Activated naive CD4-positive, alpha-beta T cell (primary cell): ENCODE measurements at places on chromosomes 2 and 18.

DNA sequence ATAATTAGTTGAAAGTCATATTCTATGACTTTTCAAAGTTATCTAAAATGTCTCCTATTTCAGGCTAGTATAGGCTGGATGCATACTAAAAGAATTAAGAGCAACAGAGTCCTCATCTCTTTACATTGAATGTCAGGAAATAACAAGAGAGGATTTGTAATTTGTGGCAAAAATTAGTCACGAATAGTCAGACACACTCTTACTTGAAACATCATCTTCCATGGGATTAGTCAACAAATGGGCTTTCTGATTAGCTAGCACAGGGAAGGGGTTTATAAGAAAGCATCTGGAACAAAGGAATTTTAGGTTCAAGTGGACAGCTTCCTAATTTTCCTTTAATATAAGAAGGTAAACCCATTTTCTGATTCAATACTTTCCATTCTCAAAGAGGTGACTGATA is 330.3 kb upstream of the MEX3C start:
- no peak for DNase-seq

GRCh38 chr18:78363556-78364387 is 615.8 kb upstream of the SALL3 start:
- no peak for DNase-seq

DNA sequence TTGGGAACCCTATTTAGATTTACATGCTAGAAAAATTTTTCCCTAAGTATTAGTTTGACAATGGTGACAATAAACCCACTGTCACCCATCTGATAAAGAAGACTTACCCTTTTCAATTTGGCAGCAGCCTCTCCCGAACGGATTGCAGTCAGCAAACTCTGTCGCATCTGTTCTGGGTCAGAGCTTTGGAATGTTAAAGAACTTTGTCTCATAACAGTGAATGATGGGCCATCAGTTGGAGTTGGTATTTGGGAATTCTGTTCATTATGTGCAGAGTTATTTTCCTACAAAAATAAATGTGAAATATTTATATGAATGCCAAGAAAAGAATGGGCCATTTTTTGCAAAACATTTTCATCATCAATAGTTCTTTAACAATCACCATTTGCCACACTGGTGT is 70.8 kb upstream of the GRB14 start:
- no peak for DNase-seq

GRCh38 chr18:69684789-69685188 is 262.9 kb downstream of the CD226 start:
- DNase-seq, result no peak

DNA sequence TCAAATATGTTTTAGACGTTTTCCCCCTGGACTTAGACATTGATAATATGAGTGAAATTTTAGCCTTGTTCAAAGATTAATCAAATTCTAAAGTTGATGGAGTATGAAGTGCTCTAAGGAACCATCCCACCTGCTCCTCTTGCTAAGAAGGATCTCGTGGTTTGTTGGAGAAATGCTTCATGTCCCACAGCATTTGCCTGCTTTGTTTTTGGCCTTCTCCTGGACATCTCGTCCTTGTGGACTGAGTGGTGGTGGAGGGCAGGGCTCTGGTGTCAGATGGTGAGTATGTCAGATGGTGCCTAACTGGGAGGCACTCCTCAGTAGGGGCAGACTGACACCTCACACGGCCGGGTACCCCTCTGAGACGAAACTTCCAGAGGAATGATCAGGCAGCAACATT is 39.7 kb upstream of the KCNE4 start:
- no peak for DNase-seq

DNA sequence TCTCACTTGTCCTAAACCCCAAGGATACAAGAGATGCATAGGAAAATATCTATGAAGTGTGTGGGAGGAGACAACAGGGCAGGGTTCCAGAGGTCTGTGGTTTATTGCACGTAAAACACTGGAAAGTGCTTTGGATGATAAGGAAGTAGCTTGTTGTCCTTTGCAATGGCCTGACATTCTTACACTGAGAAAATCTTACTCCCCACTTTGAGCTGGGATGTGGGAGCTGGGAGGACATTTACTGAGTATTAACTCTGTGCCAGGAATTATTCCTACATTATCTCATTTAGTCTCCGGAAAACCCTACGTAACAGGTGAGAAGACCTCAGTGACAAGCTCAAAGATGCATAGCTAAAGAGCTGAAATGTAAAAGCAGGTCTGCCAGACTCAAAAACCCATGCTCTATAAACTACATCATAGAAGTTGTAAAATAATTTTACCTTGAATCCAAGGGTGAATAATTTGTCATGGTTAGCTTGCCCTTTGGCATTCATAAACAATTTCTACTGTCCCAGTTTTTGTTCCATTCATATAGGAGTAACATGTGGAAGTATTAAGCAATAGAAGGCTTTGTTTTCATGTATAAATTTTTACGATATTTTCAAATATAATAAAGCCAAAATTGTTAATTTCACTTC is 9.2 kb upstream of the GALNT3 start:
- no peak for DNase-seq

- DNase-seq, result no peak
Observed at GRCh38 chr18:7577706-7578105, 10.6 kb downstream of the PTPRM start.

DNA sequence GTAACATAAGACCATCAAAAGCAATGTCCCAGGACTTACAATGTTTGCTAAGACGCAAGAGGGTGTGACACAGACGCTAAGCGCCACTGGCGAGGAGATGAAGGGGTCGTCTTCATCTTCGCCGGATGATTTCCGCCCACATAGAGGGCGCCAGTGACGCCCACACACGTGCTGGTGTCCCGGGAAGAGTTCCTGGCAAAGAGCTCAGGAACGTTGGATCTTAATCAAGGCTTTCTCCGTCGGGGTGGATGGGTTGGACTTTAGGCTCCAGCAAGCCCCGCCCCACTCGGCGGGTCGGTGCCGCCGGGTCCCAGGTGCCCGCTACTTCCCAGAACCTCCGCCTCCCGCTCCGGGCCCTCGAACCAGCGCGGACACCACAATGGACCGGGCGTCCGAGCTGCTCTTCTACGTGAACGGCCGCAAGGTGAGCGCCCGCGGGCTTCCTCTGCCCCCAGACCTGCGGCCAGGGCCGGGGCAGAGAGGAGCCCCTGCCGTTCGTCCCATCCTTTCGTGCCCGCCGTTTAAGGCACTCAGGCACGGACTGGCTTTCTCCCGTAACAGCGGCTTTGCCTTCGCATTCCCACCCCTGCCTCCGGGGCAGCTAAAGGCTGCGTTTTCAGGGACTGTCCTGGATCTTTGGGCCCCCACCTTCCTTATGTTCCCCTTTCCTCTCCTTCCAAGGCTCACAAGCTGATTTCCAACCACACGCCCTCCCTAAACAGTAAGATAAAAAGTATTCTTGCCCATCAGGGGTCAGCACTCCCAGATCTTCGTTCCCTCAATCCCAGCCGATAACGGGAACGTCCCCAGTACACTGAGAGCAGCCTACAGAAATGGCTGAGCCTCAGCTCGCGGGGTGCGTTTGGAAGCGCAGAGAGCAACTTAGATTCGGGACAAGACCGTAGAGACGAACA is at the start of gene AOX1:
AOX1 (plus strand) TSS at position 285 of the 914 bp plus-strand sequence; CDS start at position 380, 95 bp downstream.
- DNase-seq, result no peak

DNA sequence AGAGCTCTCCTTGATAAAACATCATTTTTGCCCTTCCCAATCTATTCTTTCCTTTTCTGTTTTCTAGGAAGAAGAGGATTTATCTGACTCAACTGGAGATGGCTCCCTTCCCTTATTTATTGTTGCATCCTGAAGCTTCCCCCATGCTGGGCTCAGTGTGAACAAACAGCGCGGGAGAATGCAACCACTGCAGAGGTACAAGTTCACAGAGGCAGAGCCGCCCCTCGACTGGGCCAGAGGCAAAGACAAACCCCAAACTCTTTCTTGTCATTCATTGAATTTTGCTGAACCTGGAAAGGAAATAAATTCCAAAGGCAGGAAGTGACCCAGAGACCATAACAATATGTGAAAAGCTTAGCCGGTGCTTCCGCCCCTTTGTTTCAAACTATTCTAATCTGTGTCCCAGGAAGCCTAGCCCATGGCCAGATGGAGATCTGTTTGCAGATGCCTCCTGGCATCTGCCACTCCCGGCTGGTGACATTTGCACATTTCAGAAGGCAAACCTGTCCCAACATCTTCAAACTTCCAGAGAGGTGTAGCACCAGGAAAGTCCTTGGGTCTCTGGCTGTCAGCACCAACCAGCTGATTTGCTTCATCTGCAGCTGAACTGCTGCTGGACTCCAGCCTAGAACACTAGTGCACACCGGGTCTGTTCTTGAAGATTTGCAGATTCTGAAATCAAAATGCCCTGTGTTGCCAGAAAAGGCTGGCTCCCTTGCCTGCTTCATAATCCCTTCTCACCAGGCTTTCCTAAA is 79.4 kb upstream of the MAP4K3 start:
- DNase-seq, result no peak

- DNase-seq, result no peak
Observed at GRCh38 chr2:205975082-205975949, 110.7 kb downstream of the INO80D start.

- no peak for DNase-seq
Observed at GRCh38 chr2:205077159-205077558, 531.9 kb downstream of the PARD3B start.

DNA sequence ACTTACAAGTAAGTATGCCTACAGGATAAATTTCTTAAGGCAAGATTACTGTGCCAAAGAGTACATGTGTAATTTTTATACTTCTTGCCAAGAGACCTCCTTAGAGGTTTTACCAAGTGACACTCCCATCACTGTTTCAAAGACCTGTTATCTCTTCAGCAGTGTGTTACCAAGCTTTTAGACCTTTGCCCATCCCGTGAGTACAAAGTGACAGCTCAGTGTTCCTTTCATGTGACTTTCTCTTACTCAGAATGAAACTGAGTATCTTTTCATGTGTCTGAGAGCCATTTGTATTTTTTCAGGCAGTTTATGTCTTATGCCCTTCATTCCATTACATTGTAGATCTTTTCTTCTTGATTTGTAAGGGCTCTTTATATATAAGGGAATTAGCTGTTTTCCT is 287.5 kb upstream of the SALL3 start:
- no peak for DNase-seq

DNA sequence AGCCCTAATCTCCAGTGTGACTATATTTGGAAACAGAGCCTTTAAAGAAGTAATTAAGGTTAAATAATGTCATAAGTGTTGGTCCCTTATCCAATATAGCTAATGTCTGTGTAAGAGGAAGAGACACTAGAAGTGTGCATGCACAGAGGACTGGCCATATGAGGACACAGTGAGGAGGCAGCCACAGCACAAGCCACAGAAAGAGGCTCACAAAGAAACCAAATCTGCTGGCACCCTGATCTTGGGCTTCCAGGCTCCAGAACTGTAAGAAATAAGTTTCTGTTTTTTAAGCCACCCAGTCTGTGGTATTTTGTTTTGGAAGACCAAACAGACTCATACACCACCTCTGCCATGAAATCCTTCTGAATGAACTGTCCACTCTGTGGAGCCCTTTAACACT is 186.4 kb upstream of the SLC39A10 start:
- no peak for DNase-seq

DNA sequence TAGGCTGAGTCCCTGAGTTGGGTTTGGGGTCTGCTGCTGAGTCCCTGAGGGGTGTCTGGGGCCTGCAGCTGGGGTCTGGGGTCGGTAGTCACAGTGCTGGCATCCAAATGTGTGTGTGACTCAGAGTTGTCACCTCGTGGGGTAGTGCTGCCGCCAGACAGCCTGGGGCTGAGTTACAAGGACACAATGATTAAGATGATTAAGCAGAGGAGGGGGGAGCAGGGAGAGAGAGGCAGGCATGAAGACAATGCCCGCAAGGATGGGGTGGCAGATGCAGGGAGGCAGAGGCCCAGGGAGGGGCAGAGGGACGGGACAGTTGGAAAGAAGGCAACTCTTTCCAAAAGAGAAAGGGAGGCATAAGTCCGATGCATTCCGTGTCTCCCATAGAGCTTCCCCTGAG is 120.2 kb downstream of the CELF4 start:
- DNase-seq, result no peak
